Posterior vena cava (tissue), 2 donors: ENCODE measurements at places on chromosomes 16 and 17. TPM values are rescaled to one million over a fixed set of nuclear protein-coding genes. Genes with fewer than 3 reads are reported as not detected.

Gene YBX2
- total RNA-seq, result 1.7 TPM

- peak; percentile 88 for DNase-seq
Measured at GRCh38 chr16:73065632-73066330, 17.9 kb upstream of the ZFHX3 start.

GRCh38 chr17:35212668-35213067 is 18.5 kb upstream of the SLC35G3 start:
- DNase-seq, result no peak

Gene SERPINF2
- 41.7 TPM for total RNA-seq

Gene KRTAP4-6
- not detected for total RNA-seq

Gene TVP23A
- 3.7 TPM for total RNA-seq

Gene CCL2
- 39.1 TPM for total RNA-seq

DNA sequence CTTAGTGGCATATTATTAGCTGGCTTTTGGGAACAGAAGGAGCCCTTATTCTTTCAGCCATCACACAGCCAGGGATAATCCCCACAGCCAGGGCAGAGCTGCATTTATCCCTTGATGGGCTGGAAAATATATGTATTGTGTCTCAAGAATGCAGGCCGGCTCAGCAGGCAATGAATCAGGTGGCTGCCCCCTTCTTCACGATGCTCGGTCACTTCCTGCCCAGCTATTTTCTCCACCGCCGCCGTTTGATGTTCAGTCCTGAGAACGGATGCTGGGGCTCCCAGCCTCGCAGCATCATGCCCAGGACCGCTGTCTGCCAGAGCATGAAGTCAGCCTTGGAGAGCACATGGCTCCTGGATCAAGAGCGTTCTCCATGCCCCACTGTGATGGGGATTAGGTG is 4.3 kb upstream of the MYH3 start:
- no peak for DNase-seq

Gene SLC16A11
- total RNA-seq, result 1.3 TPM

DNA sequence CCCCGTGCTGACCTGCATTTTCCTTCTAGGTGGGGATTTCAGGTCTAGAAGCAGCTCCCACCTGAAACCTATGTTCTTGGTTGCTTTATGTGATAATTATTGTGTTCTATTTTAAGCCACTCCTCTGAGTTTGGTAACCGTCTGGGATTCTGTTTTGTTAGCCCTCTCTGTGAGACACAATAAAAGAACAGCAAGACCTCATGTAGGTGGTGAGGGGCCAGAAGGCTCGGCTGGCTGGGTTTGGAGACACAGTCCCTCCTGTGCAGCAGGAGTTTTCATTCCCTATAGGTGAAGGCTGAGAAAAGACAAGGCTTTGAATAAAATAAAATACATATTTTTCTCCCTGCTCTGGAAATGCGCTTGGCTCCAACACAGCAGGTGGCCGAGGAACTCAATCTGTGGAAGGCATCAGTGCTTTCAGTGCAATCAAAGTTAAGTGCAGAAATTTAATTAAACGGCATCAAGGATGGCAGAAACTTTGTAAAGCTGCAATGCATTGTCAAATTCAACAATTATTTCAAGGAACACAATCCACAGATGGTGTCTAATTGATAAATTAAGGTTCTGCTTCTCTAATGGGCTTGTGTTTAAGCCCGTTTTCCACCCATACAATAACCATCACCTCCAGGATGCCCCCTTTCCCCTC is 107.8 kb downstream of the MSI2 start:
- no peak for DNase-seq

- no peak for DNase-seq
Measured at GRCh38 chr16:30349675-30350074, 5.4 kb downstream of the CD2BP2 start.

- DNase-seq, result no peak
Measured at GRCh38 chr17:56186222-56186786, 33.0 kb downstream of the ANKFN1 start.

DNA sequence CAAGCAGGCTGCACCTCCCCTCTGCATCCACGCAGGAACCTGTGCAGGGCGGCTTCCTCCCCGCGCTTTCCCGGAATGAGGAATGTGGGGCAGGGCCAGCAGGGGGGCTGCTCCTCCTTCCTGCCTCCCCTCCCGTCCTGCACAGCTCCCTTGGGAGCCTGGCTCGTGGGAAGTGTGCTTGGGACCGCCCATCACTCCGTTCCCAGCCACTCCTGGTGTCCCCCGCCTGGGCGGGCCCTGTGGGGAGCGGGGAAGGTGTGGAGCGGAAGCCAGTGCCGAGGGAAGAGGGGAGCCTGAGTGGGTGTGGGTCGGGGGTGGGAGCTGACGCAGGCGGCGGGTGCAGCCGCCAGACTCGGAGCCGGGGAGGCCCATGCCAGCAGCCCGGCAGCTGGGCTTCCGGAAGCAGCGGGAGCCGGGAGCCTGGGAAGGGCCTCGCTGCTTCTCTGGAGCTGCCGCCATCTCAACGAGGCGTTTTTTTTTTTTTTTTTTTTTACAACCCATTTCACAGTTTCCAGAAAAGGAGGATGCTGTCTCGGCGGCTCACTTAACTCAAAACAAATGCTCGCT is 24.1 kb downstream of the BAHCC1 start:
- peak; percentile 98 for DNase-seq

Gene GP1BA
- not detected for total RNA-seq

- DNase-seq, result no peak
Measured at GRCh38 chr17:81817758-81818147, 13.8 kb downstream of the GCGR start.

DNA sequence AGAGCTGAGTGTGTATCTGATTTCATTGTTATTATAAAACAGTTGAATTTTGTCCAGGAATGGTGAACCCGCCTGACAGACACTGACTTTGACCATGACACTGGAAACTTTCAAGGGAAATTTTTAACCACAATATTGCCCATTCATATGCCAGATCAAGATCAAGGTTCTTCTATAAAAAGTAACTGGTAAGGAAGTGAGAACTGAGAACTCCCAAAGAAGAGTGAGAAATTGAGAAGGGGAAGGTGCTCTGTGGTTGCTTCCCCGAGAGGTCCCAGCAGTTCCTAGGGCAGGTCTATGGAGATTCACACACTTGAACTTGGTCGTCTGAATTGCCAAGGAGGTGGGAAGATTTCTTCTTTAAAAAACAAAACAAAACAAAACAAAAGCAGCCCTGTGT is 27.3 kb downstream of the SLC6A4 start:
- DNase-seq, result no peak

GRCh38 chr17:14797021-14797420 is 468.1 kb downstream of the PMP22 start:
- no peak for DNase-seq

Gene KRTAP2-3
- total RNA-seq, result not detected

DNA sequence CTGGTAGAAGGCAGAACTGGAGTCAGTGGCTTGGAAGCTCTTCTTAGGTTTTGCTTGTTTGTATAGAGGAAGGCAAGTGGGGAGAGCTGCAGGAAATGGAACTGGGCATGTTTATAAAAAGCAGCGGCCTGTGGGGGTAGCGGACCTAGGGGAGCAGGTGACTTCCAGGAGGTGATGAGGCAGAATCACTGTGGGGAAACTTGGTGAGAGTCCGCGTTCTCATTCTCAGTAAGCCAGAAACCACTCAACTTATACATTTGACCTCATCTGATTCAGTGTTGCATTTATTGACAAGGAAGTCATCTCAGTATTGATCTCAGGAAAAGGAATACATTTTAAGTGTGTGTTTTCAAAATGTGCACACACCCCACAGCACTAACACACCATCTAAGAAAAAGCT is 299.8 kb downstream of the CNTNAP4 start:
- no peak for DNase-seq

DNA sequence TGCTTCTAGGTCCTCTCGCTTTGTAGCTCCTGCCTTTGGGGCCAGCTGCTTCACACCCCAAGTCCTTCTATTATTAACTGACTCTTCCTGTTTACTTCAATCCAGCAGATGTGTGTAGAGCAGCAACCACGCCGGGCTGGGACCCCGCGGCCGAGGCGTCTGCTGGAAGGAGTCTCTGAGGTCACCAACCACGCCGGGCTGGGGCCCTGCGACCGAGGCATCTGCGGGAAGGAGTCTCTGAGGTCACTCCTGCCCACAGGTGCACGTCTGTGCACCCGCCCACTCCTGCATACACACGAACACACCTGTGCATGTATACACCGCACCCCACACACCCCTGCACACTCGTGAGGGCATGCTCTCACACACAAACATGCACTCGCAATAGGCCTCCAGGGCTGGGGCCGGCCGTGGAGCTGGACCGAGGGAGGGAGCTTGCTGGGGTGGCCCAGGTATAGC is 7.8 kb upstream of the TEX19 start:
- DNase-seq, result no peak

Gene TSPOAP1
- 10.0 TPM for total RNA-seq

Gene CACNG5
- total RNA-seq, result not detected

- no peak for DNase-seq
Measured at GRCh38 chr17:82649501-82650261, 1.4 kb upstream of the WDR45B start.

GRCh38 chr16:50992350-50993032 is 158.6 kb downstream of the SALL1 start:
- DNase-seq, result no peak

GRCh38 chr17:73132085-73132492 is 32.7 kb upstream of the SSTR2 start:
- DNase-seq, result no peak

Gene GRAP
- total RNA-seq, result 4.0 TPM

Gene PSME3IP1
- total RNA-seq, result 56.1 TPM

GRCh38 chr16:88789594-88789993 is 4.6 kb upstream of the PIEZO1 start:
- no peak for DNase-seq

DNA sequence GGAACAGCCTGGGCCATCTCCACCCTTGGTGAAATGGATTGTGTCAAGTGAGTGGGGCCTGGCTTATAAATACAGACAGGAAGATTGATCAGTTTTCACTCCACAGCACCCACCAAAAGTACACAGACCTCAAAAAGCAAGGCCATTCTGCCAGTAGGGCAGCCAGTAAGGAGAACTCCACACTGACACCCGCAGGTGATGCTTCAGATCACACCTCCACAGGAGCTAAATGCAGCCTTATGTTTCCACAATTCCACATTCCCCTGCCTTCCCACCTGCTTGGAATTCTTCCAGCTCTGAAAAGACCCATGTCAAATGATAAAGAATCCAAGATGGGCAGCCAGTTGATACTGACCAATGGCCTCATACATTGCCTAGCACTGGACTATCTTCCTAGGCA is 191.1 kb downstream of the ZFHX3 start:
- DNase-seq, result no peak

DNA sequence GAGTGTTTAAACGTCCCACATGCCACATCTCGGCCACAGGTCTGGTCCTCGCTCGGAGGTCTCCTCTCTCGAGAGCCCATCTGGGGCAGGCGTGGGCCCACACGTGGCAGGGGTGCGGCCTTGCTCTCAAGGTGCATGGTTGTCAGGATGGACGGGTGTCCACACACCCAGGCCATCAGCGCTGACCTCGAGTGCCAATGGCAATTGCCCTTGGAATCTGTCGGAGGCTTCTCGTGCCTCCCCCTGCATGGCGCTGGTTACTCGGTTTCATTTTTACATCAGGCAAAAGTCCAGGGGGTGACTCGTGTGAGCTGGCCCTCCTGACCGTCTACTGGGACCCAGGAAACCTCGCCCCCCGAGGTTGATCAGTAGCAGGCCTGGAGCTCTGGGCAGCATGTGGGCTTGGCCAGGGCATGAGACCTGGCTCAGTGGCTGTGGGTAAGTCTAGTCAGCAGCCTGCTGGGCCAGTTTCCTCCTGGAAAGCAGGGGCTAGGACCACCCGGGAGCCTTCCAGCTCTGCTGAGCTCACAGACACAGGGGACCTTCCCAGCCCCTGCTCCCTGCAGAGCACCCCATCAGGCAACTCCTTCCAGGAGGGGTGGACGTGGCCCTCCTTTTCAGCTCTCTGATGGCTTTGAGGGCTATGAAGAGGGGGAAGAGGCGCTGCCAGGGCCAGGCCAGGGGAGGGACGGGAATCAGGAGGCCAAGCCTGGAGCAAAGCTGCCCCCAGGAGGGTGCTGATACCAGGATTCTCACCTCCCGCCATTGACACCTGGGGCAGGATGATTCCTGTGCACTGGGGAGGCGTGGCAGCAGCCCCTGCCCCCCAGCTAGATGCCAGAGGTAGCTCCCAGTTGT is 3.7 kb upstream of the ZNF469 start:
- DNase-seq, result peak; percentile 80

Gene UTS2R
- not detected for total RNA-seq

GRCh38 chr17:81519284-81520020 is 6.9 kb upstream of the ACTG1 start:
- no peak for DNase-seq

GRCh38 chr16:22955461-22956070 is 141.6 kb downstream of the HS3ST2 start:
- no peak for DNase-seq

GRCh38 chr17:45347444-45347843 is 30.6 kb upstream of the MAP3K14 start:
- DNase-seq, result no peak

Gene MARVELD3
- not detected for total RNA-seq

GRCh38 chr16:88581033-88581432 is 10.8 kb downstream of the ZC3H18 start:
- DNase-seq, result no peak

DNA sequence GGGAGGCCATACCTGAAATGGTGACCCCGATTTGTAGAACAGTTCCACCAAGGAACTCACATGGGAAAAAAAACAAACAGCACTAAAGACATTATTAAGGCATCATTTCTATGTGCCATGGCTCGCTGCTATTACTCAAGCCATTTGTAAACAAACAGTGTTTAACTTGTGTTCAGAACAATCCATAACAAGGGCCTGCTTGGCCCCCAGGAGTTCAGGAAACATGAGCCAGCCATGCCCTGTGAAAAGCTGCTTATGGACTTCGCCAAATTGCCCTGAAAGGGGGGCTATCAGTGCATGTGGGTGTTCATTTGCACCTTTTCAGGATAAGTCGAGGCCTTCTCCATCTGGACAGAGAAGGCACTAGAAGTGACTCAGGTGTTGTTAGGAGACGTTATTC is 8.0 kb downstream of the POLR3K start:
- DNase-seq, result no peak

GRCh38 chr17:29167393-29168078 is 12.7 kb downstream of the MYO18A start:
- no peak for DNase-seq

DNA sequence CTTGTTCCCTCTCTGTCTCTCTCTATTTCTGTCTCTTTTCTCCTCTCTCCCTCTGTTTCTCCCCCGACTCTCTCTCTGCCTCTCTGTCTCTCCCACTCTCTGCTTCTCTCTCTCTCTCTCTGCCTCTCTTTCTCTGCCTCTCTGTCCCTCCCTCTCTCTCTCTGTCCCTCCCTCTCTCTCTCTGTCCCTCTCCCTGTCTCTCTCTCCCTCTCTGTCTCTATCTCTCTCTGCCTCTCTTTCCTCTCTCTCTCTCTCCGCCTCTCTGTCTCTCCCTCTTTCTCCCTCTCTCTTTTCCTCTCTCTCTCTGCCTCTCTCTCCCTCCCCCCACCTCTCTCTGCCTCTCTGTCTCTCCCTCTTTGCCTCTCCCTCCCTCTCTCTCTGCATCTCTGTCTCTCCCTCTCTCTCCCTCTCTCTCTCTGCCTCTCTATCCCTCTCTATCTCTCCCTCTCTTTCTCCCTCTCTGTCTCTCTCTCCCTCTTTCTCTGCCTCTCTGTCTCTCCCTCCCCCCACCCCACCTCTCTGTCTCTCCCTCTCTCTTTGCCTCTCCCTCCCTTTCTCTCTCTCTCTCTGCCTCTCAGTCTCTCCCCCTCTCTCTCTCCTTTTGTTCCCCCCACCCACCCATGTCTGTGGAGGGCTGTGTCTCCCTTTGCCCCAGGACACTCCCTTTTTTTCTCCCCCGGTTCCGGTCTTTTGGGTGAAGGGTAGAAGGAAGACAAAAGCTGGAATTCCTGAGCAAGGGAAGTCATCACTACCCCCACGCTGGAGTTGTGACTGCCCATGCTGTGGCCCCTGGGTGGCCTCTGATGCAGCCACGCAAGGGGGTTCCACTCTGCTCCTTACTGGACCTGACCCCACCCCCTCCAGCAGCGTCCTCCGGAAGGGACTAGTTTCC is 27.1 kb upstream of the MGAT5B start:
- no peak for DNase-seq
